ENCODE measurements at places on chromosomes 5 and 9.

GRCh38 chr5:80569086-80569960 is 757 bp downstream of the ANKRD34B start:
- H3K27ac ChIP-seq: no peak overlapping the region
- no peak for DNase-seq
- H3K27me3 ChIP-seq: peaks cover 81% of the 10 kb centered on the region

DNA sequence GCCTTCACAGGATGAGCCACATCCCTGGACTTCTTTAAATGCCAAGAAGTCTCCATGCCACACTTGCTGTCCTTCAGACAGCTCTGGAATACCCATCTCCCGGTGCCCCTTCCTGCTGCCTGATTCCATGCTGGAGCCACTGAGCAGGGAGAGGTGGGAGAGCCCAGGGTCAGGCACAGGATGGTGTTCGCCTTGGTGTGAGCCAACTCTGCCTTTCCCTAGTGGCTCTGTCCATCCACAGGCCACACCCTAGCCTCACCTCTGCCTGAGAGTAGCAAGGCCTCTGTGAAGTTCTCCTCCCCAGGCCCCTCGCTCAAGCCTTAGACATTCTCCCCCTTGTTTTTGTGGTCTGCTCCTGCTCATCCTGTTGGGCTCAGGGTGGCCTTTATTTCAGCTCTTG is 54.2 kb upstream of the ANGPTL2 start:
- H3K4me3 ChIP-seq: no peak overlapping the region
- peaks cover 6% of the 10 kb centered on the region for H3K4me1 ChIP-seq
- peak; percentile 44 for DNase-seq
- no peaks in the 10 kb centered on the region for H3K36me3 ChIP-seq

DNA sequence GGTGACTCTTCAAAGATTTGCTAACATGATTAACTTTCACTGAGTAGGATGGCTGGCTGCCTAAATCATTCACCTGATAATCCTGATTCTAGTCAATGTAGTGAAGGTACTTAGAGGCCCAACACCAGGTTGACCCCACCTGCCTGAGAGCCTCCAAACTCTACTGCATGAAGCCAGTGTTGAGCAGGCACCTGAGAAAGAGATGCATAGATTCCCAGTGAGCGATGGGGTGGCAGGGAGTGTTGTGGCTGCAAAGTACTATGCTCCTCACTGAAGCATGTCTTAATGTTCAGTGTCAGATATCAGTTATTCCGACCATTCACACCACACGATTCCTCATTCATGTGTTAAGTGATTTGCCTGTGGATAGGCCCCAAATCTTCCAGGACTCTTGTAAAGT is 804.4 kb downstream of the TLE4 start:
- H3K36me3 ChIP-seq: no peaks in the 10 kb centered on the region
- no peaks in the 10 kb centered on the region for H3K27me3 ChIP-seq
- no peaks in the 10 kb centered on the region for H3K4me1 ChIP-seq
- no peak overlapping the region for H3K4me3 ChIP-seq
- H3K27ac ChIP-seq: no peak overlapping the region

GRCh38 chr5:68771221-68771620 is 322.6 kb upstream of the SLC30A5 start:
- no peaks in the 10 kb centered on the region for H3K36me3 ChIP-seq
- DNase-seq: no peak
- H3K27ac ChIP-seq: no peak overlapping the region

DNA sequence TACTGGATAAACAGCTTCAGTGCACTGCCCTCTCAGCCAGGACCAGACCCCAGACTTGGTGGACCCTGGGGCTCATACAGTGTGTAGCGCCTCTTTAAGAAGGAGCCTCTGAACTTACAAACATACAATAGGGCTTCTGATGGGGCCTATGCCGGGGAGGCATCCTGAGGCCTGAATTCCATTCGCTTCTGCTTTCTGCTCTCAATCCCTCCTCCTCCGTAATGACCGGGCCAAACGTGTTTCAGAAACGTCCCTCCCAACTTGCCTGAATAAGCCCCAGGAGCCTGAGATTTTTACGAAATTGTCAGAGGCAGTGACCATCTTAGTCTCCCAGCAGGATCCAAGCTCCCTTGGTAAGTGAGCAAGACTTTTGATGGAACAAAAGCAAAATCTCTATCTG is 128.1 kb upstream of the BOD1 start:
- peaks cover 40% of the 10 kb centered on the region for H3K4me1 ChIP-seq
- DNase-seq: no peak
- H3K4me3 ChIP-seq: peak overlapping the region; percentile 7
- no peaks in the 10 kb centered on the region for H3K27me3 ChIP-seq
- peak overlapping the region; percentile 48 for H3K27ac ChIP-seq

GRCh38 chr9:98432134-98432533 is 176.7 kb upstream of the TBC1D2 start:
- peaks cover 3% of the 10 kb centered on the region for H3K27me3 ChIP-seq
- H3K27ac ChIP-seq: no peak overlapping the region
- no peaks in the 10 kb centered on the region for H3K36me3 ChIP-seq
- H3K4me1 ChIP-seq: no peaks in the 10 kb centered on the region

- no peak overlapping the region for H3K4me3 ChIP-seq
- H3K36me3 ChIP-seq: peaks cover 28% of the 10 kb centered on the region
- H3K4me1 ChIP-seq: peaks cover 4% of the 10 kb centered on the region
These were observed 27.9 kb downstream of the IPPK start for GRCh38 chr9:92642041-92642451.

DNA sequence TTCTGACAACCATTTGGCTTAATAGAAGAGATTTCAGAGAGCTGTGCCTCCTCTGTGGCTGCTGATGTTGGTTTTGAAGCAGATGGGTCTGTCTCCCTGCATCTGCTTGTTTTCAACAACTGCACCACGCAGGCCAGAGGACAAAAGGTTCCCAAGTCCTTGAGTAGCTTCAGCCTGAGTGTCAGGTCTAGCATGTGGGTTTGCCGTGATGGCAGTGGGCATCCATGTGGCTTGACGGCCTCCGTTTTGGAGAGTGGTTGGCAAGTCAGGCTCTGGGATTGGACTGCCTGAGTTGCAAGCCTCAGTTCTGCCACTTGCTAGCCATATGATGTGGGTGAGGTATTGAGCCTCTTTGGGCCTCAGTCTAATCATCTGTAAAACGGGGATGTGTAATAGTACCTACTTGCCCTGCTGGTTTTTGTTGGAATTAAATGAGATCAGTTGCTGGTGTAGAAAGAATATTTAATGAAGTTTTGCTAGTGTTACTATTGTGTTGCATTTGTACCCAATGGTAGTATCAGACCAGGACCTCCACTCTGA is 119.8 kb upstream of the CPEB4 start:
- H3K4me3 ChIP-seq: no peak overlapping the region
- H3K4me1 ChIP-seq: peaks cover 22% of the 10 kb centered on the region
- H3K27ac ChIP-seq: no peak overlapping the region
- no peaks in the 10 kb centered on the region for H3K36me3 ChIP-seq
- H3K27me3 ChIP-seq: peaks cover 4% of the 10 kb centered on the region
- no peak for DNase-seq

- peaks cover 20% of the 10 kb centered on the region for H3K36me3 ChIP-seq
- no peaks in the 10 kb centered on the region for H3K27me3 ChIP-seq
- H3K4me1 ChIP-seq: peaks cover 3% of the 10 kb centered on the region
- no peak for DNase-seq
- no peak overlapping the region for H3K4me3 ChIP-seq
These were observed 6.8 kb downstream of the CTSL start for GRCh38 chr9:87732756-87733155.

- DNase-seq: no peak
- no peaks in the 10 kb centered on the region for H3K4me1 ChIP-seq
- H3K4me3 ChIP-seq: no peak overlapping the region
- H3K27ac ChIP-seq: no peak overlapping the region
These were observed 491.9 kb downstream of the CDH18 start for GRCh38 chr5:19496056-19496455.

- H3K27me3 ChIP-seq: no peaks in the 10 kb centered on the region
- no peak overlapping the region for H3K27ac ChIP-seq
- peaks cover 18% of the 10 kb centered on the region for H3K4me1 ChIP-seq
- H3K4me3 ChIP-seq: no peak overlapping the region
- no peak for DNase-seq
These were observed 259.4 kb downstream of the CRB2 start for GRCh38 chr9:123615381-123615780.

DNA sequence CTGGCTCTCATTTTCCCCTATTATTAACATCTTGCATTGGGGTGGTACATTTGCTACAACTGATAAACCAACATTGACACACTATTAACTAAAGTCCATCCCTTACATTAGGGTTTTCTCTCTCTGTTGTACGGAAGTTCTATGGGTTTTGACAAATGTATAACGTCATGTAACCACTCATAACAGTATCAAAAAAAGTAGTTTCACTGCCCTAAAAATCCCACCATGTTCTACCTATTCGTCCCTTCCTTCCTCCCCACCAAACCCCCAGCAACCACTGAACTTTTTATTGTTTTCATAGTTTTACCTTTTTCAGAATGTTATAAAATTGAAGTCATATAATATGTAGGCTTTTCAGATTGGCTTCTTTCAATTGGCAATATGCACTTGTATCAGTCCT is 40.1 kb downstream of the MLLT3 start:
- no peak for DNase-seq
- no peak overlapping the region for H3K4me3 ChIP-seq
- peaks cover 29% of the 10 kb centered on the region for H3K36me3 ChIP-seq
- H3K27ac ChIP-seq: peak overlapping the region; percentile 28
- no peaks in the 10 kb centered on the region for H3K27me3 ChIP-seq

DNA sequence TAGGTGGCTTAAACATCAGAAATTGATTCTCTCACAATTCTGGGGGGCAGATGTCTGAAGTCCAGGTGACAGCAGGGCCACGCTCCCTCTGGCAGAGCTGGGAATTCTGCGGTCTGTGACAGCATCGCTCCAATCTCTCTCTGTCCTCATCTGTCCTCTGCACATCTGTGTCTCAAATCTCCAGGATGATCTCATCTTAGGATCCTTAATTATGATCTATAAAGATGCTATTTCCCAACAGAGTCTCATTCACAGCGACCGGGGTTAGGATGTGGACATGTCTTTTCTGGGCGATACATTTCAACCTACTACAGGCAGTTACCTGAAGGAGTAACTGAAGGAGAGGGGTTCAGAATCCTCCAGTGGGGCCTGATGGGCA is 31.4 kb downstream of the ANKRD33B start:
- DNase-seq: no peak
- peak overlapping the region; percentile 77 for H3K27ac ChIP-seq
- no peaks in the 10 kb centered on the region for H3K27me3 ChIP-seq

DNA sequence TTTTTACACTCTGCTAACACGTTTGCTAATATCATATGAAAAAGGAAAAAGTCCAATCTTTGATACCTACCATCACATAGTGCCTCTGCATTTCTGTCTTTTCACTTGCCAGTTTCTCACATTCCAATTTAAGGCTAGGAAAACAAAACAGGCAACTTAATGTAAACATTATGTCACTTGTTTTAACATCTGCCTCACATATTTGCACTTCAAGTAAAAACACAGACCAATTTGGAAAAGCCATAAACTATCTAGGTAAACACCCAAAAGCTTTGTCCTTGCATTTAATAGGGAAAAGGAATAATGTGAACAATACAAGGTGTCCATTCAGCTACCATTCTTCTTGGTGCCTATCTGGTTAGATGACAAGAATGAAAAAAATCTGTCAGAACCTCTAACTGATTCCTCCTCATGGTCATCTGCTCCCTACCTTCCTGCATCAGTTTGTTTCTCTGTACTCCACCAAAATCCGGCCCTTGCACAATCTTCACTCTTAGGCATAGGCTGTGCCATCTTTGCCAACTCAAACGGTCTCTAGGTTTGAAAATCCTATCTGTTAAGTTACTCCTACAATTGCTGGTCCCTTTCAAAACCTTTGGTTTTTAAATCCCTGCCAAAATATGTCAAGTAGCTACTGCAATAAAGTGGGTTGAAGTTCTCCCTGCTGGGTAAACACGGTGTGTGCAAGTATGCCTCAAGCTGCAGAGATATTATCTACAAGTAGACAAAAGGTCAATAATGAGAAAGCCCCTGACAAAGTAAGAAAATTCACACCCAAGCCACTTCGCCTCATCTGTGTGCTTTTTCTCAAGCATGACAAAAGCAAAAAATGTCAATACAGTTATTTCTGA is 3.4 kb downstream of the TLE1 start:
- H3K4me1 ChIP-seq: peaks cover 11% of the 10 kb centered on the region
- DNase-seq: no peak
- H3K36me3 ChIP-seq: peaks cover 11% of the 10 kb centered on the region
- peaks cover 10% of the 10 kb centered on the region for H3K27me3 ChIP-seq
- no peak overlapping the region for H3K4me3 ChIP-seq
- no peak overlapping the region for H3K27ac ChIP-seq

GRCh38 chr5:174335682-174336364 is 290.3 kb downstream of the NSG2 start:
- no peak overlapping the region for H3K27ac ChIP-seq
- peaks cover 8% of the 10 kb centered on the region for H3K27me3 ChIP-seq
- DNase-seq: no peak
- no peaks in the 10 kb centered on the region for H3K36me3 ChIP-seq
- peaks cover 39% of the 10 kb centered on the region for H3K4me1 ChIP-seq
- no peak overlapping the region for H3K4me3 ChIP-seq

DNA sequence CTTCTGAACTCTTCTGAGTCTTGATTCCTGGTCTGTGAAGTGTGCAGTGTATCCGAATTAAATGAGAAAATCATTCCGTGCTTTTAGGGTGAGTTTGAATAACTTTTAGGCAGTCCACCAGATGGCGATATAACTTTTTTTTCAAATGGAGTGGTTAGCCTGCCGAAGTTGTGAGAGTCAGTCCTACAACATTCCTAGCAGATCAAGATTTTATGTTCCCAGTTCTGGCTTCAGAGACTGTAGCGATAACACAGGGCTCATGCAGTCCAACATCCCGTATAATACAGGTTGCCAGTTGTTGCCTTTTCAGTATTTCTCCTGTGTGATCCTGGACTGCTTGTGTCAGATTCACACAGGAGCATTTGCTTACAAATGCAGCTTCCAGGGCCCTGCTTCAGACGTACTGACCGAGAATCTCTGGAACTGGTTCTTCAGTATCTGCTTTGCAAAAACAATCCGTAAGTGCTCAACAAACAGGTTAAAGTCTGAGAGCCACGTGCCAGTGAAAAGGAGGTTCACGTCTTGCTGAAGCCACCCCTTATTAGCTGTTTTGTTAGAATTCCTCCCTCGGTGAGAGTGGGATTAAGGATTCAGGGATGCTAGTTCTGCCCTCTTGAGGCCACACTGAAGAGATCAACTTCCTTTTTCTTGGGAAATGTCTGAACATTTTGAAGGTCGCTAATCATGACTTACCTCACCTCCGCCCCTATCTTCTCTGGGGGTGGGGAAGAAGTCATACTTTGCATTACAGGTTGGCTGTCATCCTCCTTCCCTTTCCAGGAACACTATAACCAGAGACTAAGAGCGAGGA is 22.8 kb downstream of the SMIM3 start:
- peak overlapping the region; percentile 87 for H3K4me3 ChIP-seq
- H3K27ac ChIP-seq: peak overlapping the region; percentile 57
- H3K27me3 ChIP-seq: peaks cover 13% of the 10 kb centered on the region
- DNase-seq: no peak

DNA sequence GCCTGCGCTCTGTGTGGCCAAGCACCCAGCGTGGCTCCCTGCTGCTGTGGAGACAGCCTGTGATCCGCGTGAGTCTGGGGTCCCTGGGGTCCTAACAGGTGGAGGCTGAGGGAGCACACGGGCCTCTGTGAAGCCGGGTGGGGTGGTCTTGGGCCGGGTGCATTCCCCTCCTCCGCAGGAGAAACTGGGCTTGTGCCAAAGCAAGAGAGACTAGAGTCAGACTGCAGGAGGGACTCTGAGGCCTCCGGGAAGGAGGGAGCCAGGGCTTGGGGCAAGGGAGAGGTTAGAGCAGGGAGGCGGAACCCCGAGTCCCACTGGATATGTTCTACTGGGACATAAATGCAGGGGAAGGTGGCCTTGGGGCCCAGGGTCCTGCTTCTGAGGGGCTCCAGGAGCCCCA is 10.5 kb downstream of the DNLZ start:
- no peak overlapping the region for H3K27ac ChIP-seq
- H3K4me3 ChIP-seq: no peak overlapping the region
- no peaks in the 10 kb centered on the region for H3K4me1 ChIP-seq
- no peaks in the 10 kb centered on the region for H3K36me3 ChIP-seq
- no peaks in the 10 kb centered on the region for H3K27me3 ChIP-seq

All from type B pancreatic cell (in vitro differentiated cells).